Cardiac muscle cell (in vitro differentiated cells and primary cell): ENCODE measurements at places on chromosomes 3 and 15.

DNA sequence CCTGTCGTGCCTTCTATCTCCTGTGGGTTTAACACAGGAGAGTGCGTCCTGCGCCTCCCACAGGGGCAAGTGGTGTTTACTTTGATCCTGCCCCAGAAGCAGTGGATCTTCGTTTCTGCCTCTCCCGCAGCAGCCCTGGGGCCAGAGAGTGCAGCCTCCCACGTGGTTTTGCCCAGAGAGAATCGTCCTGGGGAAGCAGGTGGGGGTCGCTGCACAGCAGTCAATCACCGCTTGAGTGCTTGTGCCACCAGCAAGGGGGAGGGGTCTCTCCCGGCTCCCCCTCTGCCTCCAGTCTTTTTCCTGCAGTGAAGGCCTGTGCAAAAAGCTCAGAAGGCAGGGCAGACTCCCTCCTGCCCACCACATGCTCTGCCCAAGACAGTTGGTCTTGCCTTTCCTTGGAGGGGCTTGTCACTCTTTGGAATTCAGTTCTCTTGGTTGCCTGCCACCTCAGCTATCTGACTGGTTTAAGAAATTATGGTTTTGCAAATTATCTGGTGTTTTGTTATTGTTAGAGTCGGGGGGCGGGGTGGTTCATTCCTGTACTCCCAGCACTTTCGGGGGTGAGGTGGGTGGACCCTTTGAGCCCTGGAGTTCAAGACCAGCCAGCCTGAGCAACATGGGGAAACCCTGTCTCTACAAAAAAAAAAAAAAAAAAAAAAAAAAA, 26.9 kb downstream of the STOML1 start:
- no peak for DNase-seq

- peak; percentile 15 for DNase-seq
Observed at GRCh38 chr3:116051040-116051439, 394.2 kb downstream of the LSAMP start.

- DNase-seq = no peak
Observed at GRCh38 chr15:83682476-83683088, 28.7 kb downstream of the ADAMTSL3 start.

DNA sequence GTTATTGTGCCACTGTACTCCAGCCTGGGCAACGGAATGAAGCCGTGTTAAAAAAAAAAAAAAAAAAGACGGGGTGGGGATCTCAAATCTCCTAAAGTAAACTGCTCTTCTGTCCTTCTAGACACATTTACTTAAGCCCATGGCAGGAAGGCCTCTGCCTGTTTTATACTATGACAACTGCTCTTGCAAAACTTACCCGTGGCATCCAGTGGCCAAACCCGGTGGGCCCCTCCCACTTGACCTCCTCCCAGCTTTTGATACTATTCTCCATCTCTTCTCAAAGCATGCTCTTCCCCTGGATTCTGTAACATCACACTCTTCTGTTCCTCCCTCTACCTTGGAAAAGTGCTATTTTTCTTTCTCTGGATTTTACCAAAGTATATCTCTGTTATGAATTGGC, 112.2 kb downstream of the RFTN1 start:
- DNase-seq = no peak

DNA sequence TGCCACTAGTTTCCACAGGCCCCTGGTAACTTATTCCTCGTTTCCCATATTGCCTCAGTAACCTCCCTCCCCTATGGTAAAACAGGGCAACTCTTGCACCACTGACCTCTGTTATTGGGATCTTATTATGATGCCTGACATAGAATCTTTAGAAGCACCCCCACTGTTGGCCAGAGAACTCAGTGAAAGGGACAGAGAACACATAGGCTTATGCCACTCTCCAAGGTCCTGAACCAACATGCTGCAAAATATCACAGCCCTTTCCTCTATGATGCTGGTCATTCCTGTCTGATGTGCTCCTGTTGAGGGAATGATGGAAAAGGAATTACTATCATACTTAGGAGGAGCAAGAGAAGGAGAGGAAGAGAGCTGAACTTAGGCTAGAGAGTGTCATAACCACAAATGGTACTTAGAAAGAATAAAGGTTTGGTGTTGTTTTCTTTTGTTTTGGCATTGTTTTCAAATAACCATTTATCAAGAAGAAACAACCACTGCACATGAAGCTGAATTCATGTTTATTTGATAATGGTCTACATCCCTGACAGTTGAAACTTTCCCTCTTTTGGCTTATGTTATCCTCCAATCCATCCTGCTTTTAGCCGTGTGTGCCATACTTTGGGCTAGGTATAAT, 330.2 kb downstream of the EPHB1 start:
- peak; percentile 8 for DNase-seq

DNA sequence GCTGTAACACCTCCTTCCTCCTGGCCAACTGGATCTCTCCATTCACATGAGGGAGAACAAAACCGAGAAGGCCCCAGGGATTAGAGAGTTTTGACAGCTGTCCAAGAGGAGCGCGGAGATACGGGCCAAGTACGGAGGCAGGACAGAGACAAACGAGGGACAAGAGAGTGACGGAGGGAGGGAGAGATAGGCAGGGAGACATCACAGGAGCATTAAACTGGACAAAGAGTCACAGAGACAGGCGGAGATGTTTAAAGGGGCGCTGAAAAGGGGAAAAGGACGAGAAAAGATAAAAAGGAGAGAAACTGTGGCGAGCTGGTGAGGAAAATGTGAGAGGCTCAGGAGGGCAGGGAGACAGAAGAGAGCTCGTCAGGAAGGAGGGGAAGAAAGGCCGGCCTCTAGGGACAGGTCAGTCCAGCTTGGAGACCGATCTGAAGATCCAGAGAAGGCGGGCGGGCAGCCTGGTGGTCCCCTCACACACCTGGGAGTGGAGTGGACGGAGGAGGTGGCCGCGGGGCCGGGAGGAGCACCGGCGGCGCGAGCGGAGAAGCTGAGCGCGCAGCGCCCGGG, 40.5 kb upstream of the ROPN1 start:
- DNase-seq = peak; percentile 58

DNA sequence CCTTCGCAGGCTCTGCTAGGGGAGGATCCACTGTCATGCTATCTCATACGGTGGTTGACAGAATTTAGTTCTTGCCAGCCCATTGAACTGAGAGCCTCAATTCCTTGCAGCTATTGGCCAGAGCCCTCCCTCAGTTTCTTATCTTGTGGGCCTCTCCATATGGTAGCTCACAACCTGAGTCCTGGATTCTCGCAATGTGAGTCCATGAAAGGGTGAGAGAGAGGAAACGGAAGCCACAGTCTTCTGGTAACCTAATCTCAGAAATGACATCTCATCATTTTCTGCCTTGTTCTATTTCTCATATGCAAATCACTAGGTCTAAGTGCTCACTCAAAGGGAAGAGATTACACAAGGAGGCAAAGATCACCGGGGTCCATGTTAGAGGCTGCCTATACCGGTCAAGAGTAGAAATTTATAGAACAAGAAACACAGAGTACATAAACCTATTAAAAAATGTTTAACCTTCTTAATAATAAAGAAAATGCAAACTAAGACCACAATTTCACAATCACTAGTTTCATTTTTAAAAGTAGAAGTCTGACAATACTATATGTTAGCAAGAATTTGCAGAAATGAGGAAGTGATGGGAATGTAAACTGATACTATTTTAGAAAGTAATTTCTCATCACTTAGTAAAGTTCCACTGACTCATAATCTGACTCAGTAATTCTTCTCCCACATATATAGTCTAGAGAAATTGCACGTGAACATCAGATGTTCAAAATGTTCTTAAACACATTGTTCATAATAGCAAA, 378.4 kb upstream of the AGTR1 start:
- peak; percentile 53 for DNase-seq

DNA sequence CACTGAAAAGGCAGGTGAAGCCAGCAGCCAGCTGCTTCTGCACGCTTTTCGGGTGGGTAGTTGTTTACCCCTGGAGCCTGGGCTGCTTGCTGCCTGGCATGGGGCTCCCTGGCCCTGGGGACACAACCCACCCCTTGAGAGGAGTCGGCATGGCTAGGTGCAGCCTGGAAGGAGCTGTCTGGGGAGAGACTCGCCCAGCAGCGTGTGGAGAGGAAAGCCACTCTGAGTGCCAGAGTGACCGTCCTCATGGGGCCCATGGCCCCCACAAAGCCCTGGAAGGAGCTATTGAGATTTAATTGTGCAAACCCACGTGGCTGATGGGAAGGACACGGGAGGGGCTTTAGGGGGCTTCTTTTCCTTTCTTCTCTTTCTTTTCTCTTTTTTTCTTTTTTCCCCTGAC, 137.5 kb downstream of the OPA1 start:
- DNase-seq = no peak

- no peak for DNase-seq
Observed at GRCh38 chr3:190424108-190424477, 25.6 kb downstream of the TMEM207 start.

- peak; percentile 69 for DNase-seq
Observed at GRCh38 chr3:194137506-194138474, 1.8 kb downstream of the HES1 start.

DNA sequence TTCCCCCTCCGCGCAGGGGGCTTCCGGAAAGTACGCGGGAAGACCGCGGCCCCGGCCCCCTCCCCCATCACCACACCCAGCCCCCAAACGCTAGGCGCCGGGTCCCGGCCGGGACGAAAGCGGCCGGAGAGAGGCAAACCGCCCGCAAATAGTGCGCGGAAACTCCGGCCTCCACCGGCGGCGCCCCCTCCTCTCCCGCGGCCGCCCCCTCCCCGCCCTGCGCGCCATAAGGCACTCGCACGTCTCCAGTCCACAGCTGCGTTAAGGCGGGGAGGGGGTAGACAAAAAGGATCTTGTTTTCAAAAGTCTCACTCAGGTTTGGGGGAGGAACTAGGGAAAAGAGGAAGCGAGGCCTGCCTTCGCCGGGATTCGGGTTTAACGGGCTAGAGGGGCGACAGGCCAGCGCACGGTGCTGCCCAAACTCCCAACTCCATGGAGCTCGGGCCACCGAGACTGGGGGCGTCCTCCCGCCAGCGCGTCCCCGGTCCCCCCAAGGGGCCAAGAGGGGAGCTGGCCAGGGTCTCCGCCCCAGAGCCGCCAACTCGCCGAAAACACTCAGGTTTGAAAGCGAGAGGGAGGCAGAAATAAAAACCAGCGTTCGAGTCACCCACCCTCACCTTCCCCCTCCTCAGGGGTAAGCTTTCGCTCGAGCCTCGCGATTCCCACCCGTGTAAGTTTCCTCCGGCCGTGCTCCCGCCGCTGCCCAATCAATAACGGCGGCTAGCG, 1.8 kb downstream of the ANP32A start:
- DNase-seq = peak; percentile 58

- no peak for DNase-seq
Observed at GRCh38 chr3:139287557-139287956, 56.3 kb upstream of the MRPS22 start.

DNA sequence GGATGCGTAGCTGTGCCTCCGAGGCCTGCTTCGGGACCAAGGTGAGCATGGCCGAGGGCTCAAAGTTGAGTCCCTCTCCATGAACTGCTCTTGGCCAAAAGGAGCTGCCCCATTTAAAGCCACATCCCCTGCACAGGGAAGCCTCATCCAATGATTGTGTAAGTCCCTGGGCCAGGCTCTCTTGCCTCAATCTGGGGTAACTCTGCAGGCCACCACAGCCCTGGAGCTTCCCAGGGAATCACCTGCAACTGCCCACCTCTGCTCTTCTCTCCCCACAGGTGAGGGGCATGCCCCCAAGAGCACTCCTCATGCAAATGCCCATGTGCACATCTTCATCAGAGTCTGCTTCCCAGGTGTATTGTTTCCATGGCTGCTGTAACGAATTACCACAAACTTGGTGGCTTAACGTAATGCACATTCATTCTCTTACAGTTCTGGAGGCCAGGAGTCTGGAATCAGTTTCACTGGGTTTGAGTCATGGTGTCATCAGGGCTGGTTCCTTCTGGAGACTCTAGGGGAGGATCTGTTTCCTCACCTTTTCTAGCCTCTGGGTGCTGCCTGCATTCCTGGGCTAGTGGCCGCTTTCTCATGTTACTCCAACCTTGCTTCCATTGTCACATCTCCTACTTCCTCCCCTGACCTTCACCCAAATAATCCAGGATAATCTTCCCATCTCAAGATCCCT, 25.0 kb upstream of the LOXL1 start:
- DNase-seq = no peak

GRCh38 chr3:102226463-102226862, 208.4 kb upstream of the ZPLD1 start:
- DNase-seq = no peak

GRCh38 chr3:178802259-178802658, 266.0 kb downstream of the KCNMB2 start:
- DNase-seq = no peak

- DNase-seq = peak; percentile 62
Observed at GRCh38 chr15:29676961-29677402, 145.3 kb downstream of the TJP1 start.

- DNase-seq = no peak
Observed at GRCh38 chr3:58482917-58483636, 8.8 kb upstream of the KCTD6 start.

DNA sequence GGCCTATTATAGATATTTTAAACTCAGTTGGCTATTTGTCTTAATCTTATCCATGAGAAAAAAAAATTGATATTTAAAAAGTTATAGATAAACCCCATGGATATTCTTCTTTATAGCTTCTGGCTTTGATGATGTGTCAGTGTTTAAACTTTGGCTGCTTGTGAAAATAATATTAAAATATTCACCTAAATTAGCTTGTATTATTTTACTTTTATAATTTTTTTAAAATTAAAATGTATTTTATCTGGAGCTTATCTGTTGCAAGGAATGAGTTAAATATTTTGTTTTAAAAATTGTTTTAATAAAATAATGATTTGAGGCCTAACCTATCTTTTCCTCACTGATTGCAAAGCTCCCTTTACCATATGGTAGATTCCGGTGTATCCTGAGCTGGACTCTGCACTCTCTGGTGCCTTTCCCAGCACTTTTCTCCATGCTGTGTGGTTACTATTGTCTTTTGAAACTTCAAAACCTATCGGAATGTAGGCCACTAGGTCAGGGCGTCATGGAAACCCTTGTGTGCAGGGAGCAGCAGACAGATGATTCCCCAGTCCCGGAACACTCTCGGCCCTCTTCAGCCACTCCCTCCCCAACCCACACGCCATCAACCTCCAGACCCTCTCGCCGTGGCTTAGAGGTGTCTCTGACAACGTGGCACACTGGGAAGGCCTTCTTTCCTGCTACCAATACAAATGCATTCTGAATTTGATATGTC, 252.3 kb upstream of the ATP10A start:
- DNase-seq = no peak

DNA sequence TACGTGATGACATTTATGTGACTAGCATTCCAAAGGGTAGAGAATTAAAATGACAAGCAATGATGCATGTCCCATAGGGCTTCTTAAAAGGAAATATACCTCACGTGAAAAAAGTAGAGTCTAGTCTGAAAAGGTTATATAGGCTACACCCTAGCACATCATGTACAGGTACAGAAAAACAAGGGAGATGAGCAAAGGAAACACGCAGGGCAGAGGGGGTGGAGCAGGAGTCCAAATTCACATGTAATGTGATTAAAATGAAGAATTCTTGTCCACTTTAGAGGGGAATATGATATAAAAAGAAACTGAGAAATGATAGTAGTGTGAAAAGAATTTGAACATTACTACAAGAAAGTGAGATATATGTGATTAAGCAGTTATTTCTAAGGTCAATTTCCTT, 59.4 kb downstream of the HACD2 start:
- no peak for DNase-seq

- DNase-seq = peak; percentile 50
Observed at GRCh38 chr15:52076889-52077781, 35.4 kb downstream of the BCL2L10 start.
